ENCODE measurements at places on chromosomes 16 and 17.

DNA sequence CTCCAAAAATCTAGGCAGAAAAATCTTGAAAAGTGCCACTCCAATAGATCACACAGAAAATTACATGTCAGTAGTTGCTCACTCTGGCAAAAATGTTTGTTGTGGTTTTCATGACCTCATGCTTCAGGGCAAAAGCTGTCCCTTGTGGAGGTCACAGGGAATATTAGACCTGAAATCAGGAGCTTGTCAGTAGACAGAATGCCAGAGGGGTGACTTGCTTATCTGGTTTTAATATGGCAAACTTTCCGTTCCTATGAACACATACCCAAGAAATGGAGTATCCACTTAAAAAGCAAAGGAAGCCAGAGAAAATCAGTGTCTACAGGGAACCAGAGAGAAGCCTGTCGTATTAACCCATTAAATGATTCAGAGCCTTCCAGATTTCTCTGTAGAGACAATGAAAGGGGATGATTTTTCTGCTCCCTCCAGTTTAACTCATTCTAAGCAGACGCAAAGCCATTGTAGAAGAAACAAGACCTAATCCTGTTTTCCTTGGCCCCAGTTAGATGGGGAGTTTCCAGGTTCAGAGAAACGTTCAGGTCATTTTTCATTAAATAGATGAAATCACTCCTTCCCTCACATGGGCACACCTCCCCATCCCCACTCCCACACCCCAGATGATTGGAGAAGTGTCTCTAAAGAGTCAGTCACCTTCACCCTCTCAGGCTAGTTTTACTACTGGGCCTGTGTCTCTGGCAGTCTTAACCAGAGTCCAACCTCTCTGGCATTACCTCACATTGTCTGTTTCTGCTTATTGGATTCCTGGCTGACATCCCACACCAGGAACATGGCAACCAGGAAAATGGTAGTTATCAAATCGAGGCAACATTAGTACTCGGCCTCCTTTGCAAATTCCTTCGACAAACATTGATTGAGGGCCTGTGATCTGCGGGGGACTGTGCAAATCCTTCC lies 6.0 kb downstream of the SOX9 start:
- no peak for DNase-seq

- no peak for DNase-seq
These were observed 34.3 kb downstream of the PCTP start for GRCh38 chr17:55785181-55785580.

DNA sequence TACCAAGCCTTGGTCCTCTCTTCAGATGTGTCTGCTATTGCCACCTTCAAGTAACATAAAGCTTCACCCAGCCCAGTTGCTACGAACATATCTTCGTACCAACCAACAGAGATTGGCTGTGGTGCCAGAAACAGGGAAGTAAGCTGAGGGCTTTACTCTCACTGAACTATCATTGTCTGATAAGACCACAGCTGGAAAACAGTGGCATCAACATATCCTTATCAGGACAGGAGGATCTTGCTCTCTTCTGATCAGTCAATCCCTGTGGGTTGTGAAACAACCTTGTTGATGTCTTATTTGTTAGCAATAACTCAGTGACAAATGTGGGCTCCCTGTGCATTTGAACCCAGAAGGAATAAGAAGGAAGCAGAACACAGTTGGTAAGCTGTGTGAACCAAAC lies 446.3 kb upstream of the MAF start:
- no peak for DNase-seq

GRCh38 chr17:34055606-34056005 lies 199.5 kb upstream of the CCL2 start:
- no peak for DNase-seq

DNA sequence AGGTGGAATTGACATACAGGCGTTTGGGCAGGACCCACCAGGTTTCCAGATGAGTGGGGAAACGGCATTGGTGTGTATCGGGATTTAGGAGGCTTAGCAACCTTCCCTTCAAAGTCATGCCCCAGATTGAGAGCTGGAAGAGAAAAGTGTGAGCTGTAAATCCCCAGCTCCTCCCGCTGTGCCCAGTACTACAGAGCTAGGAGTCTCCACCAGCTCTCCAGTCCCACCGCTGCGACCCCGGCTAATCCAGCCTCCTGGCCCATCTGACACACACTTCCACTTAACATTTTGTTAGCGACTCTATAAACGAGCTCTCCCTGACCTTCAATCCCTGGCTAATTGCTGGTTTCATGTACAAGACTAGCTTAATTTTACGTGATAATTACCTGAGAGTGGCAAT lies 29.9 kb upstream of the LHX1 start:
- no peak for DNase-seq

DNA sequence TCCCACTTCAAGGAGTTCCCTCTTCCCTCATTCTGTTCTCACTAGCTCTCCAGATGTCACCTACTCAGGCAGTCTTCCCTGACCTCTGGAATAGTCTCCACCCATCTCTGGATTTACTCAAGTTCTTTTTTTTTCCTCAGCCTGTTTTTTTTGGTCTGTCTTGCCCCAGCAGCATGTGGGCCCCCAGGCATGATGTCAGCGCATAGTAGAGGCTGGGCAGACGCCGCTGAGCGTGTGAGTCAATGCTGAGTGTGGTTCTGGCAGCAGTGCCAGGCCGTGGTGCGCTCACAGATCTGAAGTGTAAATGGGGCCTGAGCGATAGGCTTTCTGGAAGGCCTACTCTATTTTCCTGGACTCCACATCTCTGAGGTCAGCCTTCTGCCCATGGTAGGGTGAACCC lies 2.7 kb upstream of the KCNJ18 start:
- no peak for DNase-seq

GRCh38 chr16:83685615-83686165 lies 122.1 kb upstream of the HSBP1 start:
- DNase-seq: no peak

DNA sequence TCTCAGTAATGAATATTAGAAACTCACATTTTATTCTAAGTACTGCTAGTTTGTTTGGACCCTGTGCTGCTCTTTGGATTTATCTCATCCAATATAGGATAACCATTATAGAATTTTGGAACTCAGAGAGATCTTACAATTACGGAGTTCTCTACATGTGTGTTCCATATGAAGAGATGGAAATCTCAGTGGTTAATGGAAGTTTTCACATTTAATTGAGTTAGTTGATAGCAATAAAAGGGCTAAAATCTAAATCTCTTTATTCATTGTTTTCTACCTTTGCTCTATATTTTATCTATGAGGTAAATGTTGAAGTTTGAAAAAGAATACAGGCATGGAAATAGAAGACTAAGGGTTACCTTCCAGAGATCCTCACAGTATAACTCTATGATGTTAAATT lies 558.0 kb upstream of the KIF2B start:
- no peak for DNase-seq

DNA sequence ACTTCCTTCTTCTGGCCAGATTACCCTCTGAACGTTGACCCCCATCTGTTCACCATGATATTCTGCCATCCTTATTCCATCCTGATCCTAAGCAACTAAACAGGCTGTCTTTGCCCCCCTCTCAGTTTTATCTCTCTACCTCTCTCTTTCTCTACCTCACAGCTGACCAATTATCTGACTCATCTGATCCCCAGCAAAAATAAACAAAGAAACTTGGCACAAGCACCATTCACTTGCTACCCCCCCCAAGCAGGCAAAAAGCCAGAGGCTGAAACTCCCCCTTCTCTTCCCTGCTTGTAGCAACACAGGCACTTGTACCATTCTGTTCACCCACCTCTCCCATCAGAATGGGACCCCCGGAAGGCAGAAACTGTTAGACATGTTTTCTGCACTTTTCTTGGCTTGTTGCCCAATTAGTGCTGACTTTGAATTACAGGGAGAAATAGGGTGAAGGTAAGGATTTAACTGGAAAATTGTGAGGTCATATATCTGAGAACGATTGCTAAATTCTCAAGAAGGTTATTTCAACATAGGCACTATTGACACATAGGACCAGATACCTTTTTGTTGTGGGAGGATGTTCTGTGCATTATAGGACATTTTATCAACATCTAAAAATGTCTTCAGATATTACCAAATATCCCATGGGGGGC lies 163.2 kb downstream of the TOX3 start:
- DNase-seq: no peak

DNA sequence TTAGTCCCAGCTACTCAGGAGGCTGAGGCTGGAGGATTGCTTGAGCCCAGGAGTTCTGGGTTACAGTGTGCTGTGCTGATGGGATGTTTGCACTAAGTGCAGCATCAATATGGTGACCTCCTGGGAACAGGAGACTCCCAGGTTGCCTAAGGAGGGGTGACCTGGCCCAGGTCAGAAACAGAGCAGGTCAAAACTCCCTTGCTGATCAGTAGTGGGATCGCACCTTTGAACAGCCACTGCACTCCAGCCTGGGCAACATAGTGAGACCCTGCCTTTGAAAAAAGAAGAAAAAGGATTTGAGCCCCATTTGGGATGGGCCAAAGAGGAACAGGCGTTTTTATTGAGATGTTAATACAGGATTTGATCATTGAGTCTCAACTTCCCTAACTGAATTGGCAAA lies 30.6 kb downstream of the CLUH start:
- no peak for DNase-seq
